ENCODE measurements at places on chromosomes 1 and 21.
A peak's percentile ranks its signal among the peaks of the same experiment; 100 is the strongest.

DNA sequence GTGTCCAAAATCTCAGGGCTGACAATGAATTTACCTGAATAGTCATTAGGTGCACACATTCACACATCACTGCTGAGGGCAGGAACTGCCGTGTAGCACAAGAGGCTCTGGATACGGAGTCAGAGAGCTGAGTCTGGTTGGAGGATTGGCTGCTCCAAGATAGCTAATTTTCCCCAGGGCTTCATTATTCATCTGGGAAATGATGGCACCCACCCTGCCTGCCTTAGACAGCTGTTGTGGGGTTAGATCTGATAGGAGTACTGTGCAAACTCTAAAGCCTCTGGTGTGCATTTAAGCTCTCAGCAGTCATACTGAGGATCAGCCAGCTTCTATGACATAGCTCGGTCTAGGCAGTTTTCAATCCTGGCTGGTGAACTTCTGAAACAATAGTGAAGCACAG lies 67.0 kb downstream of the LMX1A start:
- DNase-seq, result no peak

DNA sequence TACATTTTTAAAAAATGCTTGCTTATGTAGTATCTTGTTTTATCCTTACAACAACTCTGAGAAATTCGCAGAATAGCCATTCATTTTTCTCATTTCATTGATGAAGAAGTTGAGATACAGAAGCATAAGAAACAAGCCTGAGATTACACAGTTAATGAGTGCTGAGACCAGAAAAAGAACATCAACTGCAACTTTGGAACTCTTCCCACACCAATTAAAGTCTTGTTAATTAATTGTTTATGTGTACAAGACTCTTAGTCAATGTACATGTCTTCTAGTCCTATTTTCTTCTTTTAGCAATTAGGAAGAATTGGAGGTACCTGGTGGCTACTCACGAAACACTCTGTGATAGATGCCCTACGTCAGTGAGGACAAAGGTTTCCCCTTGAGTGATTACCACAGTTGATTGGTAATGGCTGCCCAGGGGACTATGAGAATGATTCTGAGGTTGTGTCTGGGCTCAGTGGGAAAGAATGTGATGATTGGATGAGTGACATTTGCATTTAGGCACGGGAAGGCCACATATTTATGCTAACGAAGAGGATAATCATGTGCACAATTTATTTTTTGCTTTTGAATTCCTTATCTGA lies 187.4 kb upstream of the KCNK2 start:
- no peak for DNase-seq

DNA sequence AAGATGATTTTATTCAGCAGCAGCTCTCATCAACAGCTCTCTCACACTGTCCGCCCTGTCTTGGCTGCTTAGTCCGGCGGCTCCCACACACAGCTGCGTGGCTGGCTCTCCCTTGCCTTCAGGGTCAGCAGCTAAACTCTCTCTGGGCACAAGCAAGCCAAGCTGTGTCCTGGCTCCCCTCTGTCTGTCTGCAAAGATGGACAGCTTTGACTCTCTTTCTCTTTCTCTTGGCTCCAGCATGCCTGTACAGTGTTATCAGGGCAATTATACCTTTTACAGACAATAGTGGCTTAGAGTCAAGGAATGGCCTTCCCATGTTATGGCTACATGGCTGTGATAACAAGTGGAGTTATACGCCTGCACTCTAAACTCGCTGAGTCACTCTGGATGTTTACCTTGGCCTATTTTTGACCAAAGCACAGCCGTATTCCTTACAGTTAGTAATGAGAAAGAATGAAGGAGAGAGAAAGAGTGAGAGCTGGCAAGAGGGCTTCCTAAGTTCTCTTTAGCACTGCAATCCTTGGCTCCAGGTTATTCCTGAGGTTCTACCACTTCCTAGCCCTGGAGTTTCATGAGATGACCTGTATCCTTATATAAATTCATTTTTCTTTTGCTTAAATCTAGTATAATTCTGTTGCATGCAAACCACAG lies 59.9 kb upstream of the ZSWIM5 start:
- DNase-seq, result no peak

DNA sequence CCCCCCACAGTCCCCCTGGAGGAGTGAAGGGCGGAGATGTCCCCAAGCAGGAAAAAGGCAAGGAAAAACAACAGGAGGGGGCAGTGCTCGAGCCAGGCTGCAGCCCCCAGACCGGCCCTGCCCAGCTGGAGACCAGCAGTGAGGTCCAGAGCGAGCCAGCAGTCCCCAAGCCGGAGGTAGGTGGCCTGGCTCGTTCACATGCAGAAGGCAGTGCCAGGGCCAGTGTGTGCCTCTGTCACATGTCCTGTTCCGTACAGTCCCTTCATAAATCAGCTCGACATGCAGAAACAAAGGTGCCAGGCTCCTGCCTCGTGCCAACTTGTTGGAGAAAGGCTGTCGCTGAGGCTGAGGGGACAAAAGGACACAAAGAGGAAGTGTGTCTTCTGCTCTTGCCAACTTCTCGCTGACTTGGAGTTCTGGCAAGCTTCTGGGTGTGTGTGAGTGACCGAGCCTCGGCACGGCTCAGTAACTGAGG lies 24.1 kb upstream of the MPZL1 start:
- no peak for DNase-seq

GRCh38 chr1:223062177-223062576 lies 80.9 kb downstream of the TLR5 start:
- DNase-seq, result no peak

GRCh38 chr1:5765483-5765882 lies 226.7 kb downstream of the NPHP4 start:
- no peak for DNase-seq

- no peak for DNase-seq
Measured at GRCh38 chr1:22527555-22528296, 35.6 kb upstream of the EPHA8 start.

- no peak for DNase-seq
Measured at GRCh38 chr1:67040405-67040804, 13.5 kb downstream of the SLC35D1 start.

GRCh38 chr1:161071886-161072371 lies 2.2 kb upstream of the ARHGAP30 start:
- DNase-seq, result peak; percentile 74

DNA sequence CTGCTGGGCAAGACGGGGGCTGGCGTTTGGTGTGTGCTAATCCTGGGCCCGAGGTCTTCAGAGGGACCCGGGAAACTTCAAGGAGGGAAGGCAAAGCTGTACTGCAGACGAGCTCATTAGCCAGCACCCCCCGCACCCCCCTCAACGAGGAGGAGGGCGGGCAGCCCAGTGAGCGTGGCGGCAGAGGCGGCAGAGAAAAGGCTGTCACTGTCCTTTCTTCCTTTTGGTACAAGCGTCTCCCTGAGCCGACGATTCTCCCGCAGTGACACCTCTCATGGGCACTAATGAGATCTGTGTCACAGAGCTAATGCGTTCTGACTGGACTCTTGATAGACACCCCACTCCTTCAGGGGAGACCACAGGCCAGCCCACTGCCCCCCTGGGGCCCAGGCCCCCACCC lies 29.5 kb downstream of the DMAP1 start:
- DNase-seq, result no peak

DNA sequence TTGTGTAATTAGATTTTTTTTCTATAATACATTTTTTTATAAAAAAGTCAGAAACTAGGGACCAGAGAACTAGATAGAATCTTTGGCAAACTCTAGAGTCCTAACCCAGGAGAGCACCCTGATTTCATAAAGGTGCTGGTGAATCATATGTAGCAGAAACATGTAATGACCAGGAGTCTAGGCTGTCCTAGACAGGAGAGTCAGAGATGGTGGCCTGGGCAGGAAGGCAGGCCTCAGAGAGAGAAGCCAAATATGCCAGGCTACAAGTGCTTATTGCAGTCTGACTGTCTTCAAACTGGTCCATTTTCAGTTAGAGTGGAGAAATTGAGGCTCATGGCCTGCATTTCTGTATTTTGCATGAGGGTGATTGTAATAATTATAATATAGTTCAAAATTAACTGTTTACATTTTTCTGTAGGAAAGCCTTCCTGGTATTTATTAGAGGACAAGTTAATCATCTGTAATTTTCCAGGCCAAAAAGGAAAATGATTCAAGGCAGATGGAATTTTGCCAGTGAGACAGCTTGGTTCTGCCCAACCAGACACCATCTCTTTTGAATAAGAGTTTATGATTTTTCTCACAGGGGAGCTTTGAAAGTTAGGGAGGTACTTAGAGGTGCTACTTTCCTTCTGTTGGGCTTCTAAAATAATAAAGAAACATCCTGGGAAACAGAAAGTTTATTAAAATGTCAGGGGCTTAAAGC lies 129.8 kb downstream of the S1PR1 start:
- no peak for DNase-seq

GRCh38 chr1:107941123-107941522 lies 23.9 kb downstream of the VAV3 start:
- DNase-seq, result no peak

DNA sequence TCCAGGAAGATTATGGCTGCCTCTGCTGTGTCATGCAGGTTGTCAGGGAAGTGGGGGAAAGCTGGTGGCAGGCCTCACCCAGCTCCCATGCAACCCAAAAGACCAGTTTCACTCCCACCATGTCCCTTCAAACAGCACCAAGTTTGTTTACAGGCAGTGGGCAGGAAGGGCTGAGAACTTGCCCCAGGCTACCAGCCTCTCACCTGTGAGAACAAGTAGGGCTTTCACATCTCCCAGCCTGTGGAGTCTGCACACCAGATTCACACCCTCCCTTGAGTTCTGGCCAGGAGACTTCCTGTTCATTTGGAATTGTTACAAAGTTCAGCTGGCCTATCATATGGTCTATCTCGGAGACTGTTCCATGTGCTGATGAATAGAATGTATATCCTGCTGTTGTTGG lies 27.8 kb downstream of the RPAP2 start:
- DNase-seq, result no peak

DNA sequence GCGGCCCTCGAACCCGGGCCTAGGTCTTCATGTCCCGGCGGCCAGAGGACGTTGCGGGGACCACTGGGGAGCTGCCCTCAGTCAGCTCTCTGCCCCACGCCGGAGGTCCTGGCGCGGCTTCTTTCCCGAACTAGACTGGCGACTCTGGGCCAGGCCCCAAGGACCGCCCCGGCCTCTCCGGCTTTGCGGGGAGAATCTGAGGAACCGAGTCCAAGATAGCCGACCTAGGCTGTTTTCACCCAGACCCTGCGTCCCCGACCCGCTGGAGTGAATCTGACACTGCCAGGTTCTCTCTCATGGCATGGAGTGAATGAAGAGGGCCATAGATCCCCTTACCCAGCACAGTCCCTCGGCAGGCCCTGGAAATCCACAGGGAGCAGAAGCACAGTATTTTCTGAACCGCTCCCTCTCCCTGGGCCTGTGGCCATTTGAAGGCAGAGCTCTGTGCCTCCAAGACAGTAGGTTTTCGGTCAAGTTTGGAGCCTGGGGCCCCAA lies 9.9 kb upstream of the BARHL2 start:
- no peak for DNase-seq

DNA sequence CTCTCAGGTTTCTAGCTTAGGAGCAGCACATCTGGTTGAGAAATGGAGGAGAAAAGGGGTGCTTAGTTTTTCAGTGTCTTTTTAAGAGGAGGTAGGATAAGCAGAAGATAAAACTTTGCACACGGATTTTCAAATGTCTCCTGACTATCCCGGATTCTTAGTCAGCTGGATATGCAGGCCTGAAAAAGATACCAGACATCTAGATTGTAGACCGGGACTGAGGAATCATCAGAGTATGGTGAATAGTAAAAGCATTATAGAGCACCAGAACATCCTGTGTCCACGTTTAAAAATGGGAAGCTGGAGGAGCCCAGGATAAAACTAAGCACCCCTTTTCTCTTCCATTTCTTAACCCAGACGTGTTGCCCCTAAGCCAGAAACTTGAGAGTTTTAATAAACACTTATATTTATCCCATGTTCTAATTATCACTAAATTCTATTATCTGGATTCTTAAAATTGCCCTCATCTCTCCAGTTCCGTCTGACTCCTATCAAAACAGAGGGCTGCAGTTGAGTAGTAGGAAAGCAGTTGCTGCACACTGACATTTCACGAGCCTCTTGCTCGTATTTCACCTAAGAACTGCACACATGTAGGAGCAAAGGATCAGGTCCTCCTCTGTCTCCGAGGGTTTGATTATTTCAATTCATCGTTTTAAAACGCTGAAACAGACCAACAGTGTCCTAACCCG lies 609 bp downstream of the PIGK start:
- no peak for DNase-seq

GRCh38 chr1:62247391-62248168 lies 52.9 kb downstream of the L1TD1 start:
- DNase-seq, result no peak

GRCh38 chr1:150152772-150153456 lies 3.2 kb downstream of the PLEKHO1 start:
- no peak for DNase-seq

- peak; percentile 50 for DNase-seq
Measured at GRCh38 chr1:40784141-40784770, 669 bp downstream of the KCNQ4 start.

DNA sequence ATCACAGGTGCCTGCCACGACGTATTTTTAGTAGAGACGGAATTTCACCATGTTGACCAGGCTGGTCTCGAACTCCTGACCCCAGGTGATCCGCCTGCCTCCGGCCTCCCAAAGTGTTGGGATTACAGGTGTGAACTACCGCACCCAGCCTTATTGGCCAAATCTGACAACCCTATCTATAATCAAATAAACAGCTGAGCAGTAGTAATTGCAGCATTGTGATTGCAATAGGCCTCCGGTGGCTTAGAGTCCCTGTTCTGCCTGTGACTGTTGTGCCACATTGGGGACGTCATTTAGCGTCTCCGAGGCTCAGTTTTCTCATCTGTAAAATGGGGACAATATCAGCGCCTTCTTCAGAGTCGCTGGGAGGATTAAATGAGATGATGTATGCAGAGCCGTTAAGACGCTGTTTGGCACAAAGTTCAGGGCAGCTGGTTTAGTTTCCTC lies 569 bp upstream of the CAPN2 start:
- no peak for DNase-seq

GRCh38 chr1:172719694-172720138 lies 60.8 kb downstream of the FASLG start:
- peak; percentile 36 for DNase-seq

DNA sequence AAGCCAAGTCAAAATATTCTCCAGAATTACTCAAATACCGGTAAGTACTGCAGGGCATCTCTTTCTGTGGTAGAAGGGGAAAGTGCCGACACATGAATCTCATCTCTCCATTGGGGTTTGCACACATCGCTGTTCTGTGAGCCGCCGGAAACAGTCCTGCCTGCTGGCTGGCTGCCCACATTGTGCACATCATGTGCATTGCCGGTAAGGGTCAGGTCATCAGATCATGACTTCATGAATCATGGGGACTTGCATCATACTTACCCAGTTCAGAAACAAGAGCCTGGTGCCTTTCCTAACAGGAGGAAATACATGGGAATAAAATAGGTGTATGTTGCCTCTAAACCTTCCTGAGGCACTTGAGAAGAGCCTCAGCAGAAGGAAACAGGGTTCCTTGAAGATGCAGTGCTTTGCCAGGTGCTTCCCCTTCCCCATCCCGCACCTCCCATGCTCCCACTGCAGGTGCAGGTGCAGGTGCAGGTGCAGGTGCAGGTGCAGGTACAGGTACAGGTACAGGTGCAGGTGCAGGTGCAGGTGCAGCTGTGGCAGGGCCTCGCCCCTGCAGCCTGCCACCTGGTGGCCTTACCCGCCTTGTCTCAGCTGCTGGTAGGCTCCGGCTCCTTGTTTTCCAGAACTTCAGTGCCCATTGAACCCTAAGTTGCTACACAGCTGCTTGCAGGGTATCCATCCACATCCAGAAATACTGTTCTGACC lies 26.5 kb downstream of the GPR137B start:
- DNase-seq, result no peak
